ENCODE measurements at places on chromosomes 4 and X.

GRCh38 chr4:168551945-168552695 lies 55.3 kb downstream of the PALLD start:
- DNase-seq, result no peak

- DNase-seq, result no peak
These were observed 2.8 kb downstream of the AWAT2 start for GRCh38 chrX:70046978-70047377.

- DNase-seq, result no peak
These were observed 44.7 kb downstream of the SPATA4 start for GRCh38 chr4:176150704-176151103.

DNA sequence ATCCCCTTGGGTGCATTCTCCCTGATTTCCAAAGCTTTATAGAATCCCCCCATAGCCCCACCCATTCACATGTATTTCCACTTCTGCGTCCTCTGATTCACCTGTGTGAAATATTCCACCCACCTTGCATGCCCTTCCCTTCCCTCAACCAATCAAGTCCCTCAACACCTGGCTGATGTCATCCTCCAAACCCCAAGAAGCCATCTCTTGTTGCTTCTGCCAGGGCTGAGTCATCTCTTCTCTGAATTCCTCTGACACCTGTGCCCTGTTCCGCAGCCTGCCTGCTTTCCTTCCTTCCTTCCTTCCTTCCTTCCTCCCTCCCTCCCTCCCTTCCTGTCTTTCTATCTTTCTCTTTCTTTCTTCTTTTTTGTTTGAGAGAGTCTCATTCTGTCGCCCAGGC lies 9.9 kb downstream of the CRMP1 start:
- no peak for DNase-seq

DNA sequence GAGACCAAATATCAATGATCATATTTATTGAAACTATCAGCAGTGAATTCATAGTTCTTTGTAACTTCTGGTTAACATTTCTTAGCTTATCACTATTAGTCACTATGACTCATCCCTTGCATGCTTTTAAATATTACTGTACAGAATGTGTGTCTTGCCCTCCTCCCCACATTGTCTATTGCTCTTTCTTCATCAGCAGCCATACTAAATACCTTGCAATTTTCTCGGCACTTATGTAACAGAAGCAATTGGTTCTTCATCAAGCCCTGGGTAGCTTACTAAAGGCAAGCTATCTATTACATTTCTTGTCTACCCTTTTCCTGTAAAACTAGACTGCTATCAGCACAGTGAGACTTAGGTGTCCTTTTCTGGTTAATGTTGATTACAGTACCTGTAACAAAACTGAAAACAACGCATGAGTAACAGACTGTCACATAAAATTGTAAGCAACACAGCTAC lies 8.2 kb downstream of the KLHL4 start:
- no peak for DNase-seq

DNA sequence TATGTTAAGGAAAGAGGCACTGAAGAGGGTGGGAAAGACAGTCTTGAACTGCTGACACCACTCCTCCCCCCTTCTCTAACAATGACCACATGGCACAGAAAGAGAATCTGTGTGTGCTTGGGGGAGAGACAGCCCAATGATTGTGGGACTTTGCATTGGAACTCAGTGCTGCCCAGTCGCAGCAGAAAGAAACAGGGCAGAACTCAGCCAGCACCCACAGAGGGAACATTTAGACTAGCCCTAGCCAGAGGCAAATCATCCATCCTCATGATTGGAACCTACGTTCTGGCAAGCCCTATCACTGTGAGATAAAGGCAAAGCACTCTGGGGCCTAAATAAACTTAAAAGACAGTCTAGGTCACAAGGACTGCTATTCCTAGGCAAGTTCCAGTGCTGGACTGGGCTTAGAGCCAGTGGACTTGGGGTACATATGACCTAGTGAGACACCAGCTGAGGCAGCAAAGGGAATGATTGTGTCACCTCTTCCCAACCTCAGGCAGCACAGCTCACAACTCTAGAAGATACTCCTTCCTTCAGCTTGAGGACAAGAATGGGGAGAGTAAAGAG lies 132.8 kb upstream of the S100G start:
- no peak for DNase-seq

DNA sequence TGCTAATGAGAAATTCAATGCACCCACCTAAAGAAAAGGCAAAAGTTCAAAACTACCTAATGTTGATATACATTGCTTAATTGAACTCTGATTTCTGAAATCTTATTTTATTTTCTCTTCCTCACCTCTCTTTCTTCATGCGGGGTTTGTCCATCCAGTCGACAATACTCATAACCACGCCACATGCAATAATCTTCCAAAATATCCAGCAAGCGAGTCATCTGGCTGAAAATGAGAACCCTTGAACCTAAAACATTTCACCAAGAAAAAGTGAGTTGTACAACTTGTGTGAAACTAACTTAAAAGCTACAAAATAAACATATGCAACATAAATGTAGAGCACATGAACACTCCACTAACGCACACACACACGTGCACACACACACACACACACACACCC lies 26.7 kb downstream of the SMARCA1 start:
- DNase-seq, result no peak

DNA sequence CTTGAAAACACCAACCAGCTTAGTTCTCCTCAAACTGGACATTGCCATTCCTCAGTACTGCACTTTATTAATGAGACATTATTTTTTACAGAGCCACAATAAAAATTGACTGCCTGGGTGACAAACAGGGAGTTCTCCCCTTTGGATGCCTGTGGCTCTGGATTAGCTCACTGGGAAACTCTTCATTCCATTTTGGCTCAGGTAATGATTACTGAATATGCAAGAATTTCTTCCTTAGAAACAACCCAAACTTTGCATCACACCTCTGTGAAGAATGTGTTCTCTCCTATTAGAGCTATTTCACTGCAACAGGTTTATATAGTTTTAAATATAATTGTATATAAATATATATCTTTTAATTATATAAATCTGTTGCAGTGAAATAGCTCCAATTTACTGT lies 2065.8 kb downstream of the ARAP2 start:
- no peak for DNase-seq

GRCh38 chrX:363621-364375 lies 22.9 kb downstream of the PPP2R3B start:
- no peak for DNase-seq

- DNase-seq, result no peak
These were observed 62.9 kb downstream of the ELF4 start for GRCh38 chrX:130047416-130047815.

Measured in NCI-H2107 (cell line).